Central memory CD8-positive, alpha-beta T cell (primary cell): ENCODE measurements at places on chromosomes 7 and 10.

DNA sequence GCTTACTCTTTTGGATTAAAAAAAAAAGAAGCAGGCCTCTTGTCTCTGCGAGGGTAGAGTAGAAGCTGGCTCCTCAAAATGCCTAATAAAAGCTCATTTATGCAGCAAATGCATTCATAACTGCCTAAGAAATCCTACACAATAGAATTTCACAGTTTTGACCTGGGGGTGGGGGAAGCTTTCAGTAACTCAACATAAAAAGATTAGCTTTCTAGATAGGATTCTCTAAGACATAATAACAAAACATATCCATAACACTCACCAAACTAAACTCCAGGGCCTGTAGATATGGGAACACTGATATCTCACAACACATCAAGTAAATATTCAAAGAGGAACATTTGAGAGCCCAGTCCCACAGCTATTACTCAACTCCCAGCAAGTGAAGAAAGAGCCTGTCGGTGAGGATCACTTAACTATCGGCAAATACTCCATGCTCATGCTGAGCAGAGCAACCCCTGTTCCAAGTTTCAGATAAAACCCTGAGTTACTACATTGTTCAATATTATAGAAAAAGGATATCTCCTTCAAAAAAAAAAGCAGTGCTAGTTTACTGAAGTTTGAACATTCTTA, 88.1 kb downstream of the COBL start:
- DNase-seq: no peak

- DNase-seq: no peak
These were observed 513.4 kb upstream of the GRM3 start for GRCh38 chr7:86130268-86130667.

GRCh38 chr7:27410812-27411544, 168.4 kb downstream of the EVX1 start:
- DNase-seq: no peak

- no peak for DNase-seq
These were observed 537.6 kb downstream of the LRMDA start for GRCh38 chr10:75969031-75969430.

- no peak for DNase-seq
These were observed 10.6 kb upstream of the LYZL2 start for GRCh38 chr10:30639946-30640786.

GRCh38 chr7:107441581-107442422, 28.1 kb upstream of the GPR22 start:
- DNase-seq: no peak

DNA sequence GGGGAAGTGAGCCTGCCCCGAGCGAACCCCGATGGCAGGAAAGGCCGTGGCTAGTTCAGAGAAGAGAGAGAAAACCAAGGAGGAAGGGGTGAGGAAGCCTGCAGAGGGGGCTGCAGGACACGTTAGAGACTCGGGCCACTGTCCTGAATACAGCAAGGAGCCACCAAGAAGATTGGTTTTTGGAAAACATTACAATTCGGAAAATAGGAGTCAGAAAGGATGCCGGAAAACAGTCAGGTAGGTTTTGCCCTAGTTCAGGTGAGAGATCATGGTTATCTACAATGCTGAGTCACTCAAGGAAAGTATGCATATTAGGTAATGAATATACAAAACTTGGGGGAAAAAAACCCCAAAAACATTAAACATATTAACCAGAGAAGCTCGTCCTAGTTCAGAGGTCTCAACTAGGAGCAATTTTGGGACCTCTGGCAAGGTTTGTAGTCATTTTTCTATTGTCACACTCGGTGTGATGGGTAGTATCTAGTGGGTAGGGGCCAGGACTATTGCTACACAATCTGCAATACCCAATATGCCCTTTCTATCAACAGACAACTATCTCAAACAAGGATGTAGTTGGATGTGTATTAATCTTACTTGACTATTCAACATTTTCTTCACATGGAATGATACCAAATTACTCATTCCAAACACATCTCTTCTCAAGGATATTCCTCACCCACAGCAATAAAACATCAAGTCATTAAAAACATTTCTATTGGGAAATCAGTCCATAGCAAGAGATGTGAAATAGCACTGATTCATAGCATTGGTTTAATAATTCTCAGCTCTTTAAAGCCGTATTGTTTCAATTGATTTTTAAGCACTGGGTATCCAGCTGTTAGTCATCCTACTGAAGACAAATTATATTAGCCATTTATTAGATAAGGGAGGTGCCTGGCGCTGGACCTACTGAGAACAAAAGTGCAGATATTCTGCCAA, 74.4 kb upstream of the RSU1 start:
- peak; percentile 12 for DNase-seq

- no peak for DNase-seq
These were observed 57.0 kb downstream of the BRI3 start for GRCh38 chr7:98338441-98338840.

- DNase-seq: no peak
These were observed 214.7 kb downstream of the WDR37 start for GRCh38 chr10:1270906-1271305.
